NCI-H526 (cell line): ENCODE measurements at places on chromosomes 5 and 9.

- peak; percentile 65 for DNase-seq
Observed at GRCh38 chr9:78031893-78032729, 500 bp upstream of the GNAQ start.

- peak; percentile 91 for DNase-seq
Observed at GRCh38 chr5:65611524-65611923, 12.6 kb downstream of the TRIM23 start.

DNA sequence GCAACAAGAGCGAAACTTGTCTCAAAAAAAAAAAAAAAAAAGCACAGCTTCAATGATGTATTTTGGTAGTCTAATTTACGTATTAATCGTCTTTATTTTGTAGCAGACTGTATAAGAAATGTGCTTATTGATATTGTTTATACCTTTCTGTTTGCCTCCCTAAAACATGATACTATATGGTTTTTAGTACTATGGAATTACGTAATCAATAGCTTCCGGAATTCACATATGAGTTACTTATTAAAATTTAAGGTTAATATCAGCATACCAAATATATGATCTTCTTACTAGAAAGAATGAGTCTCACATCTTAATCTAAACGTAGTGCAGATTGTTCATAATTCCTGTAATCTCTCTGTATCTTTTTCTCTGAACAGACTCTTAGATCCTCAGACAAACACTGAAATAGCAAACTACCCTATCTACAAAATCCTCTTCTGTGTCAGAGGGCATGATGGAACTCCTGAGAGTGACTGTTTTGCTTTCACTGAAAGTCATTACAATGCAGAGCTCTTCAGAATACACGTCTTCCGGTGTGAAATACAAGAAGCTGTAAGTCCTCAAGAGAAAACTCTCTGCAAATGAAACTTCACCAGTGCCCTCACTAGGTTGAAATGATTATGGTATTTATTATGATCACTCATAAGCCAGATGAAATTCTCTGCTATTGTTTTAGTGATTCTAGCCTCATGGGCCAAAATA is 44.4 kb upstream of the GPR21 start:
- DNase-seq = no peak

DNA sequence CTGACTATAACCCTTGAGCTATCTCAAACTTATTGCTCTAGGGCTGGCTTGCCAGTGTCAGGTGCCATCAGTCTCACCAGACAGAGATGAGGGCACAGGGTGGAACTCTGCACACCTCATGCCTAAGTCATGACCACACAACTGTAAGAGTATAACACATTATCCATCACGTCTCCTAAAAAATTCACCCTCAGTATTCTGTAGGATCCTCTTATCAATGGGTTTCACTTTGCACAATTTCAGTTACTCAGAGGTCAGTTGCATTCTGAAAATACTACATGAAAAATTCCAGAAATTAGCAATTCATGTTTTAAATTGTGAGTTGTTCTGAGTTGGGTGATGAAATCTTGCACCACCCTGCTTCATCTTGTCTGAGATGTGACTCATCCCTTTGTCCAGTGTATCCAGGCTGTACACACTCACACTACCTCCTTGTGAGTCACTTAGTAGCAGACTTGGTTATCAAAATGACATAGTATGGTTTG is 690.9 kb upstream of the CDH18 start:
- no peak for DNase-seq

DNA sequence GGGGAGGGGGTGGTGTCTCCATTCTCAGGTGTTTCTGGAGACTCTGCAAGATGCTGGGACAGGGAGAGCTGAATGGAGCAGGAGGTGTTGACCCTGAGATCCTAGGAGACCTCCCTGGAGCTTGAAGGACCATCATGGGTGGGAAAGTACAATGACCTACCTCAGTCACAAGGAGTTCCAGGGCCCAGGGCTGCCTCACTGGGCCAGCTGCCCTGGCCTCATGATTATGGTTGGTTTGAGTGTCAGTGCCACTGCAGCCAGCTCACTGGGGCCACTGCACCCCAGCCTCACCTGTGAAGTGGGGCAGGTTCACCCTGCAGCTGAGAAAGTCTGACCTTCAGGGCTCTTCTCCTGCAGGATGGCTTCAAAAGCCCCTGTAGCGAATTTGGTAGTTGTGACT is 372.5 kb downstream of the IRX2 start:
- DNase-seq = no peak

GRCh38 chr5:159094745-159095144 is 5.0 kb downstream of the EBF1 start:
- peak; percentile 82 for DNase-seq

DNA sequence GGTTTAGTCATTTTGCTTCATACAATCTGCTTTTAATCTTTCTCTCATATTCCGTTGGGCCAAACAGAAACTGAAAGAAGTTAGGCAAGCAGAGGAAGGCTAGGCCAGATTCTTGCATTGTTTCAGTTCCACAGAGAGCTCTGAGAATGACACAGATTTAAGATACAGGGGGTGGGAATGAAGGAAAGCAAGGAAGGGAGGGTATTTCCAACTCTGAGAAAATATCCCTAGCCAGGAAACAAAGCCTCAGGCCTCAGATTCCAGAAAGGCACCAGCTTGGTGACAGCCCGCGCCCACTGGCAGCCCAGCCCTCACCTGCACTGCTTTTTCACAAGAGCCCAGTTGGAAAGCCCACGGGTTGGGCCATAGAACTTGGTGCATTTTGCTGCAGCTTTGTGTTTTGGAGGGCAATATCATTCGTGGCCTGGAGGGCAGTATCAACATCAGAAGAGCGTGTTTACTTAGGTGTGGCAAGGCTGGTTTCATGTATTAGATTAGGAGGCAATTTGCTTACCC is 63.5 kb downstream of the ENC1 start:
- no peak for DNase-seq

GRCh38 chr9:38164659-38165221 is 95.7 kb upstream of the SHB start:
- DNase-seq = no peak
